ENCODE measurements at places on chromosomes 3 and 15.
A peak's percentile ranks its signal among the peaks of the same experiment; 100 is the strongest.

DNA sequence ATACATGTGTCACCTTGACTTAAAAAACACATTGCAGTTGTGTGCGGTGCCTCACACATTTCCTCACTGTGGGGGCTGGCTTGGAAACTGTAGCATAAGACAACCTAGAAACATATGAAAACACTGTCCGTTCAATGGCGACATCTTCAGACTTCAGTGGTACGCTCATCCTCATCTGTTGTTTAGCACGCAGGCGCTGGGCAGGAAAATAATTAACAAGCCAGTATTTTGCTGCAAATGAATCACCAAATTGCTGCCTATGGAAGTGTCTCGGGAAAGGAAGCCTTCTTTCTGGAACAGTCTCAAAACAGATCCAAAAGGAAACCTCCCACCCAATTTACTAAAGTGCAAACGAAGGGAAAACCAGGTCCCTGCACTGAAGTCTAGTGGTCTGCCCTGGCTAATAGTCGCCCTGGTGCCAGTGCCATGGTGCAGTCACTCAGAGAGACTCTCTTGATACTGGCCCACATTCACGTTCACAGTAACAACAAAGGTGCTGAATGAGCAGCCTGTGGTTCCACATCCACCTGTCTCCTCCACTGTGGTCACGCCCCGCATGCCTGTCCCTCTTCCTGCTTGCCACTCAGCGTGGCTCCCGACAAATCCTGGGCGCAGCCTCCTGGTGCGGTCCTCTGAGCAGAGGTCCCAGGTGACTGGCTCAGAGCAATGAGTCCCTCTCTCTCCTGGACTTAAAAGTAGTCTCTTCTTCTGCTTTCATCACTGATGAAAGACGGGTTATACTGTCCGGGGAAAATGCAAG lies 35.6 kb upstream of the MUC13 start:
- DNase-seq, result no peak

- no peak for DNase-seq
Measured at GRCh38 chr15:25643120-25643519, 204.3 kb upstream of the UBE3A start.

DNA sequence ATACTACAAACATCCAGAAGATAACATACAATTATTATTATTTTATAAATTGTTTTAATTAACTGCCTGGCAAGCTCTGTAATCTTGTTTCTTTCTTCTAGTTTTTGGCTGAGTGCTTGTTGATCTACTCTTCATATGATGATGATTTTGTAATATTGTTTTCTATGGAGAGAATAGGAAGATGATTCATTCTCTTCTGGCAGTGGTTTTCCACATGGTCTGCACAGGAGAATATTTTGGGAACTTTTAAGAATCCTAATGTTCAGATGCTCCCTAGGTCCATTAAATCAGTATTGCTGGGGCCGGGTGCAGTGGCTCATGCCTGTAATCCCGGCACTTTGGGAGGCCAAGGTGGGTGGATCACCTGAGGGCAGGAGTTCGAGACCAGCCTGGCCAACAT lies 37.6 kb downstream of the CACNA2D3 start:
- DNase-seq, result no peak

DNA sequence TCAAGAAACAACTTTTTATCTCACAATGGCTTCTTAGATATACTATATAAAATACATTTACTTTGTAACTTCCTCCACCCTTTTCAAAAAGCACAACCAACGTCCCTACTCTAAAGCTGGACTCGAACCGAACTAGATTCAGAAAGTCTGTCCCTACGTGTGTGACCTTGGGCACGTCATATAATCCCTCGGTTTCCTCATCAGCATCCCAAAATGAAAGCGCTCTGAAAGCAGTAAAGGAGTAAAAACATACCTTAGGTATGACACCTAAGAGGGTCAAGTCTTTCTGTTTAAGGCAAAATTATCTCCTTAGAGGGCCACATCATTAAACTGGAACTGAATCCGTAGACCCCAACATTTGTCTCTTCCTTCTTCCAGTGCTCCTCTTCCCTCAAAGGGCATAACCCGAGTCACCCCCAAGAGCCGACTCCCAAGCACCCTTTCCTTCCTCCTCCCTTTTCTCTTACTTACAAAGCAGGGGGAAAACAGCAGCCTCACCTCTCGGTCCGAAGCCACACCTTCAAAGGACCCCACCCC lies 663 bp downstream of the PDCD10 start:
- no peak for DNase-seq

GRCh38 chr3:39972508-39972907 lies 163.1 kb downstream of the MYRIP start:
- no peak for DNase-seq

DNA sequence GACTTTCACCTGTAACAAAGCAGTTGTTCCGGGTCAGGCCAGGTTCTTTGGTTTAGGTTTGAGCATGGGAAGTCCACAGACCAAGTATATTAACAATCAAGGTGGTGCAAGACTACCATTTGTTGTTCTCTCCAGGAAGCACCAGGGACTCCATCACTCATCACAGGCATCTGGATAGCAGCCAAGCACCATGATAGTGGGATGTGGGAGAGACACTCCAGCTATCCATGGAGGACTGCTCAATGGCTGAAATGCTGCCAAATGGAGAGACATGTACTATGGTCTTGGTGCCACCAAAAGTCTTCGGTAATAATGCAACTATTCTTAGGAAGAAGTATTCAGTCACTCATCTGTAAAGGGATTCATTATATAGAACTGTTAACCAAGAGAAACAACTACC lies 143.0 kb downstream of the TNIK start:
- no peak for DNase-seq

- no peak for DNase-seq
Measured at GRCh38 chr15:95068701-95069521, 837.5 kb downstream of the MCTP2 start.

DNA sequence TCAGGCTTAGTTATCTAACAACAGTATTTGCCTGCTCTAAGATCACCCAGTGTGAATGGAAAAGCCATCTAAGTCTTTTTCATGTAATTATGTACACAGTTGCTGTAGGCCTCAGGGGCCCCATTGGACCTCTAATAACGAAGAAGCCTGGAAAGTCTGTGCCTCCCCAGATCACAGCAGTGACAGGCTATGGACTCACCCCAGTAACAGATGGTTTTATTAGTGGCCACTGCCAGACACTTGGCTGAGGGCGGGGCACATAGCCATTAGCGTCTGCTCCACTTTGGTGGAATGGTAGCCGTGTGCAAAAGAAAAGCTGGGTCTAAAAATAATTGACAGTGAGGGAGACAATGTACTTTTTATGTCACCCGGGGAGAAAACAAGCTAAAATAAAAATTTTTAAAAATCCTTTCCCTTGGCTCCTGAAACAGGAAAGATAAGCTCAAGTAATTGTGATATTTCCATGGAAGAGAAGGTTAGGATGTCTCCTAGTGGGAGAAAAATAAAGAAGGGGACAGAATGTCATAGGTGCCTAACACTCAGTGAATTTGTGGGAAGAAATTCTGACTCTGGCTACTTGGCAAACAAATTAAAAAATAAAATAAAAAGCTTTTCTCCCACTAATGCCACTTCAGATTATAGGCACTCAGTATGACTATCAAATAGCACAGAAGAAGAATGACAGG lies 44.3 kb upstream of the ZNF385D start:
- DNase-seq, result no peak

GRCh38 chr15:52680041-52680391 lies 828 bp upstream of the ATOSA start:
- no peak for DNase-seq

DNA sequence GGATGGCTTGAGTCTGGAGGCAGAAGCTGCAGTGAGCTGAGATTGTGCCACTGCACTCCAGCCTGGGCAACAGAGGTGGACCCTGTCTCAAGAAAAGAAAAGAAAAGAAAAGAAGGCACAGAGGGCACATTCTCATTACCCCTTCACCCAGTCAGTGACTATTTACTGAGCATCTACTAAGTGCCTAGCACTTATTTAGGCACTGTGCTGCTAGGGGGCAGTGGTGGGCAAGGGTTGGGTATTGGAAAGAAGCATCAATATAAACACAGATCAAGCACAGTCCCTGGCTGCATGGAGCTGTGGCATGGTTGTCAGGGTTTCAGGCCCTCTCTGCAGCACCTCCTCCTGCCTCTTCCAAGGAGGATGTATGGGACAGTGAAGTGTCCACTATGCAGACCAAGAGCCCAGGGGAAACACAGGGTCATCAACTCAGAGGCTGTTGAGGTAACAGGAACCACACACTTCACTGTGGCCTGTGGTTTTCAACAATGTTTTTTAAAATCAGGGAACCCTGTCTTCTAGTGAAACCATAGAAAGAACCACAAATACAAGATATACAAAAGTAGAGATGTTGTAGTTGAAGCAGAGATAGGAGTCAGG lies 138.5 kb downstream of the RAB11A start:
- no peak for DNase-seq

- peak; percentile 63 for DNase-seq
Measured at GRCh38 chr3:140406655-140407054, 271.2 kb upstream of the TRIM42 start.

DNA sequence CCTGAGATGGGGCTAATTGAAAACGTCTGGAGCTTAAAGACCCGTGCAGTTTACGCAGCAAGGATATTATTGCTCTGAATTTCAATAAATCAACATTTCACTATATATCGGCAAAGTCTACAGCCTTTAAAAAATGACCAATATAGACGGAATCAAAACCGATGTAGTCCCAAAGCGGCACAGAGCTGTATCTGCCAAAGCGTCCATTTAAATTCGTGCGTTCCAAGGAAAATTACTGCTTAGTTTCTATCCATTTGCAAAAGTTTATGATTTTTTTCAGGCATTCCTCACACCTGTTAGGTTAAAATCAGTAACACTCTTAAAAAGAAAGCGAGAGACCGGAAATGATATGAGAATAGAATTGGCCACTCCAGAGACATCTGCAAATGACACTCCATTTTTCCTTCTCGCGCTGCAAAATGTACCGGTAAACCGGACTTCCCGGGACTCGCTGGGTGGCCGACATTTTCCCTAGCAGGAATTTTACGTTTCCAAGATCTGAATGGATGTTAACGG lies 777 bp upstream of the EIF4A2 start:
- DNase-seq, result peak; percentile 63

DNA sequence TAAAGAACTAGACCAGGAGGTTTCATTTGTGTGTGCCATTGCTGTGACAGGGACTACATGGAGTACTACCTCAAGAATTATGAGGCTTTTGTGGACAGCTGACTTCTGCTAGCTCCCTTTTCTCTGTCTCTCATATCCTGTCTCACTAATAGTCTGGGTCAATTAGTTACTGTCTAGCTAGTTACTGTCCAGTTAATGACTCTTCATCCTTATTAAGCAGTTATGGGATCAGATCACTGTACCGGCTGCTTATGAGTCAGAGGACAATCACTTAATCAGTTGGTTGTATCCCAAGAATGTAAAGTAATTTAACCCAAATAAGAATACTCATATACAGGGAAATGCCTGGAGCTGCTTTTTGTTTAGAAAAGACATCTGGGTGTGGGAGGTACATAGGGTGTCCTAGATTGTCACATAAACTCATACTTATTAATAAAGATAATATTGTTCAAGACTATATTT lies 158.0 kb downstream of the CDIN1 start:
- DNase-seq, result no peak

GRCh38 chr15:25481208-25481859 lies 42.5 kb upstream of the UBE3A start:
- DNase-seq, result no peak

DNA sequence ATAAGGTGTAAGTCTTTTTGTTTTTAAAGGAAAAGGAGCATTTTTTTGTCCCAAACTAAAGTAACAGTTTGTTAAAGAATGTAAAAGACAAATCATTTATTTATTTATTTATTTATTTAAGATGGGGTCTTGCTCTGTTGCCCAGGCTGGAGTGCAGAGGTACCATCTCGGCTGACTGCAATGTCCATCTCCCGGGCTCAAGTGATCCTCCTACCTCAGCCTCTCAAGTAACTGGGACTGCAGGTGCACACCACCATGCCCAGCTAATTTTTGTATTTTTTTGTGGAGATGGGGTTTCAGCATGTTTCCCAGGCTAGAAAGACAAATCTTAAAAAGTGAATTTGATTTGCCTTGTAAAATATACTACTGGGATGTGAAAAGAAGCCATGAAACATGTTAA lies 86.3 kb upstream of the PLXND1 start:
- no peak for DNase-seq

GRCh38 chr3:111541911-111542483 lies at the start of gene CD96:
Gene CD96 (plus strand): TSS chr3:111542197. CDS start chr3:111542249, 52 bp downstream.
- DNase-seq, result no peak

DNA sequence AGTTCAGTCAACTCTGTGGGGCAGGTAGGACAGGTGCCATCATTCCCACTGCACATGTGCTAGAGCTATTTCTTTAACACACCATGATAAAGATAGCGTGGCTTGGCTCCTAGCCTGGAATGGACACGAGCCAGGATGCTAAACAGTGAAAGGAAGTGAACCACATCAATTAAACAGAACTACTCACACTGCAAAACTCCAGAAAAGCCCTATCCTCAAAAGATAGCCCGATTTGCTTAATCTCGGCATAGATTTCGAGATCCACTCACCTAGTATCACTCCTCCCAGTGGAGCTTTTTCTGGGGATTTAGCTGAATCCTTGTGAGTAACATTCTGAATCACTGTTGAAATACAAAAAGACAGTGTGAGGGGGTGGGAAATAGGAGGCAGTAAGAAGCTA lies 118.0 kb downstream of the ABI3BP start:
- no peak for DNase-seq

- no peak for DNase-seq
Measured at GRCh38 chr3:175956964-175957363, 1097.8 kb downstream of the NAALADL2 start.

GRCh38 chr3:114886905-114887304 lies 260.2 kb downstream of the ZBTB20 start:
- no peak for DNase-seq

- DNase-seq, result no peak
Measured at GRCh38 chr3:51637144-51637940, 33.7 kb upstream of the TEX264 start.

DNA sequence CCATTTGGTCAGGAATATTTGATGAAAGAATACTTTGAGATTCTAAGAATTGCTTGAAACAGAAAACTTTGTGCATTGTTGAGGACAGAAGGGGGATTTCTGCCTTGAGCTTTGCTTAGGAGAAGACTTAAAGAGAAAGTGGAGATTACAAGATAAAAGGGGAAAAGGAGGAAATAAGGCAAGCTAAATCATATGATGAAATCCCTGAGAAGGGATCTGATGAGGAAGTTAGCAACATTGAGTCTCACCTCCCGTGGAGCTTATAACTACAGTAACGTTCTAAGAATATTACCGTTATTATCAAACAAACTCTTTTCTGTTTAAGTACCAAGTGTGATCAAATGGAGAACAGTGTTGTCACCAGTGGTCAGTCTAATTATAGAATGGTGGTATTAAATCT lies 414.7 kb upstream of the NAALADL2 start:
- DNase-seq, result no peak

GRCh38 chr3:194184265-194184751 lies 48.4 kb downstream of the HES1 start:
- no peak for DNase-seq
